ENCODE measurements at places on chromosomes 7 and 10. TPM values are rescaled to one million over a fixed set of nuclear protein-coding genes. Genes with fewer than 3 reads are reported as not detected.

The SEMA4G gene
- total RNA-seq, result 7.0 TPM

- no peak for DNase-seq
Observed at GRCh38 chr7:156162451-156162850, 350.2 kb upstream of the SHH start.

- DNase-seq, result no peak
Observed at GRCh38 chr7:6477318-6477660, 29.5 kb upstream of the DAGLB start.

DNA sequence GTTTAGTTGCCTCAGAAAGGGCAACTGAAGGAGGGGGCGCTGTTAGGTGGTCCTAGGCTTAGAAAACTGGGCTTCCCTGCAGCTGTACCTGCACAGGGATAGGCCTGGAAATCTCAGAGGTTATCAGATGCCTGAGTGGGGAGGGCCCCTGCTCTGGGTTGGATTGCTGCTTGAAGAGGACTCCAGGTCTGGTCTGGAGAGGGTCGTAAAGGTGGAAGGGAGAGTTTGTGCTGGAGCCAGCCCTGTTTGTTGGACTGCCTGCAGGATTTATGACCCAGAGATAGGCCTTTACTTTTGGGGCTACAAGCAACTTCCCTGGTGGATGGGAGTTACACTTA lies 765.9 kb downstream of the GRID1 start:
- DNase-seq, result no peak

DNA sequence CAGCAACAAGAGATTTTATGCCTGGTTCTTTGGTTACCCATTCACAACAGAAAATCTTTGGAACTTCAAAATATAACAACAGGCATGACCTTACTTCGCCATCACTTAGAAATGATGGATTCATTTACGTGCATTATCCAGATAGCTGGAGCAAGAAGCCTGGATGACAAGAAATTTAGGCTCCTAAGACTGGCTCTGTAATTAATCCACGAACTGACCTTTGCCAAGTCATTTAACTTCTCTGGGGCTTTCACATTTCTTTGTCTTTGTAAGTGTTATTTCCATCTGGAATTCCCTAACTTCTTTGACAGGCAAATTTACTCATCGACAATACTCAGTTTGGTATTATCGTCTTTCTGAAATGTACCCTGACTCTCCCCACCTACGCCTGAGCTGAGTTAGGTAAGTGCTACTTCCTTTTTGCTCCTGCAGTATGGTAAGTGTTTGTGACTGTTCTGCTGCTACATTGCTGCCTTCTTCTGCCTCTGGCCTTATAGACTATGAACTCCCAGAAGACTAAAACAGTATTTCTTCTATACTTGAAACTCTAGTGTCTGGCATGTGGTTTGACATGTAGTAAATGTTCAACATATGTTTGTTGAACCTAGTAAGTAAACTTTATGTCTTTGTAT lies 5.5 kb upstream of the MDFIC start:
- no peak for DNase-seq

Data from renal cortical epithelial cell (primary cell).